A549 treated with RU486 at 1 μM for 4 hours (cell line): ENCODE measurements at places on chromosomes 12 and 14. TPM values are rescaled to one million over a fixed set of nuclear protein-coding genes. Genes with fewer than 3 reads are reported as not detected.

The PIWIL1 gene
- not detected in 5 replicates for total RNA-seq

The CS gene
- total RNA-seq = 152 to 175 TPM (median 157 TPM) in 5 replicates

The PLEKHH1 gene
- total RNA-seq = 2.8 to 3.6 TPM (median 3.3 TPM) in 5 replicates

The ITGB7 gene
- 0.23 to 0.59 TPM (median 0.45 TPM) in 5 replicates for total RNA-seq

The RNASE1 gene
- 0.38 to 0.50 TPM (median 0.45 TPM) in 3 of 5 replicates, not detected in the others for total RNA-seq

The C12orf54 gene
- total RNA-seq = not detected in 5 replicates

The FLRT2 gene
- total RNA-seq = 2.2 to 3.7 TPM (median 3.4 TPM) in 5 replicates

The OR4E2 gene
- not detected in 5 replicates for total RNA-seq

The MYO1A gene
- 0.07 to 0.38 TPM (median 0.17 TPM) in 3 of 5 replicates, not detected in the others for total RNA-seq

The DNAJC22 gene
- total RNA-seq = 17.9 to 22.7 TPM (median 21.7 TPM) in 5 replicates

The JDP2 gene
- 17.2 to 28.4 TPM (median 27.7 TPM) in 5 replicates for total RNA-seq

The COL2A1 gene
- 0.06 to 0.40 TPM (median 0.17 TPM) in 4 of 5 replicates, not detected in the other for total RNA-seq

The TOMM20L gene
- not detected in 5 replicates for total RNA-seq

The UNC79 gene
- 0.02 to 0.03 TPM in 2 of 5 replicates, not detected in the others for total RNA-seq

The SLC25A21 gene
- total RNA-seq = 0.53 to 0.90 TPM (median 0.58 TPM) in 5 replicates

The CLEC7A gene
- total RNA-seq = not detected in 5 replicates

The FGF6 gene
- not detected in 5 replicates for total RNA-seq

The SOAT2 gene
- 0.15 to 0.29 TPM (median 0.23 TPM) in 5 replicates for total RNA-seq

The PCNX1 gene
- total RNA-seq = 14.6 to 26.7 TPM (median 16.2 TPM) in 5 replicates

The RFX4 gene
- 0.05 TPM in 1 of 5 replicates, not detected in the others for total RNA-seq

The AKAP6 gene
- total RNA-seq = 0.15 to 0.96 TPM (median 0.70 TPM) in 5 replicates

The KCNH3 gene
- 2.1 to 3.3 TPM (median 2.8 TPM) in 5 replicates for total RNA-seq

The CMA1 gene
- total RNA-seq = not detected in 5 replicates

The CLEC6A gene
- total RNA-seq = not detected in 5 replicates

The MAP1LC3B2 gene
- total RNA-seq = 1.0 to 1.8 TPM (median 1.3 TPM) in 5 replicates

The SLC10A1 gene
- not detected in 5 replicates for total RNA-seq

The TMEM30B gene
- total RNA-seq = 0.10 to 0.33 TPM (median 0.22 TPM) in 5 replicates

The SMIM41 gene
- not detected in 5 replicates for total RNA-seq

The KLRG1 gene
- 1.1 to 1.9 TPM (median 1.5 TPM) in 5 replicates for total RNA-seq

The KRT71 gene
- total RNA-seq = not detected in 5 replicates

The MANSC1 gene
- total RNA-seq = 3.2 to 4.6 TPM (median 3.7 TPM) in 5 replicates

The PLXNC1 gene
- 0.02 to 0.12 TPM (median 0.08 TPM) in 4 of 5 replicates, not detected in the other for total RNA-seq

The DIO2 gene
- total RNA-seq = 6.0 to 10.7 TPM (median 6.5 TPM) in 5 replicates

The LRFN5 gene
- not detected in 5 replicates for total RNA-seq

The E2F7 gene
- total RNA-seq = 6.3 to 8.3 TPM (median 7.9 TPM) in 5 replicates

The KRT4 gene
- 2.6 to 4.3 TPM (median 3.1 TPM) in 5 replicates for total RNA-seq

The PTGER2 gene
- 1.2 to 2.2 TPM (median 1.8 TPM) in 5 replicates for total RNA-seq

The C12orf56 gene
- total RNA-seq = 0.06 TPM in 1 of 5 replicates, not detected in the others

The SLC38A6 gene
- 10.5 to 22.3 TPM (median 20.0 TPM) in 5 replicates for total RNA-seq

The OLR1 gene
- 1.0 to 2.1 TPM (median 1.2 TPM) in 5 replicates for total RNA-seq

The WSCD2 gene
- total RNA-seq = not detected in 5 replicates

The PABPN1 gene
- total RNA-seq = 133 to 164 TPM (median 158 TPM) in 5 replicates

The C12orf50 gene
- 0.06 TPM in 1 of 5 replicates, not detected in the others for total RNA-seq
